ENCODE measurements at places on chromosomes 3 and 15.

- no peak overlapping the region for H3K4me3 ChIP-seq
- no peaks in the 10 kb centered on the region for H3K27me3 ChIP-seq
- H3K27ac ChIP-seq: no peak overlapping the region
- peaks cover 15% of the 10 kb centered on the region for H3K36me3 ChIP-seq
- no peaks in the 10 kb centered on the region for H3K4me1 ChIP-seq
These were observed 49.5 kb downstream of the MCF2L2 start for GRCh38 chr3:183378951-183379350.

DNA sequence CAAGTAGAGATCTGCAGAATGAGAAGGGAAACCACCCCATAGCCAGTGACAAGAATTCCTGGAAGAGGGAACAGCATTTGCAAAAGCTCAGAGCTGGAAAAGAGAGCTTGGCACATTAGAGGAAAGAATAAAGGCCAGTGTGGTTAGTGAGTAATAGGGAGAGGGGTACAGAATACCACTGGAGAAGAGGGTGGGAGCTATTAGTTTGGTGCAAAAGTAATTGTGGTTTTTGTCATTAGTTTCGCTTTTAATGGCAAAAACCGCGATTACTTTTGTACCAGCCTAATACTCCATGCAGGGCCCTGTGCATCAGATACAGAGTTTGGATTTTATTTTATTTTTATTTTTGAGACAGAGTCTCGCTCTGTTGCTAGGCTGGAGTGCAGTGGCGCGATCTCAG is 9.8 kb downstream of the SLC24A1 start:
- no peaks in the 10 kb centered on the region for H3K36me3 ChIP-seq
- H3K27ac ChIP-seq: peak overlapping the region; percentile 73
- no peaks in the 10 kb centered on the region for H3K27me3 ChIP-seq
- peak overlapping the region; percentile 28 for H3K4me3 ChIP-seq
- H3K4me1 ChIP-seq: peaks cover 20% of the 10 kb centered on the region

DNA sequence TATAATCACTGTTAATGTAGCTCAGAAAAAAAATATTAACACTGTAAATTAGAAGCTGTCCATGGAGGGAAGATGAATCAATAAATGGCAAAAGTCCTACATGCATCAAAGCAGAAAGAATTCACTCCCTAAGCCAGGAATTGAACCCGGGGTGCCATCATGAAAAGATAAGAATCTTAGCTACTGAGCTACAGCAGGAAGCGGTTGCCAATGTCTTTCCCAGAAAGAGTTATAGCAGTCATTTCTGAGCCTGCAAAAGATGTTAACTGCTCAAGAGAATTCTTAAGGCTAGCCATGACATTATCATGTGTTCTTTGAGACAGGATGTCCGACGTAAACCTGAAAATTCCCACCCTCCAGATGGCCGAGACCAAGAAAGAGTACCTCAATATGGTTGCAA is 47.4 kb upstream of the MKRN3 start:
- no peak overlapping the region for H3K27ac ChIP-seq
- H3K27me3 ChIP-seq: no peaks in the 10 kb centered on the region
- H3K4me1 ChIP-seq: no peaks in the 10 kb centered on the region
- no peaks in the 10 kb centered on the region for H3K36me3 ChIP-seq
- no peak for DNase-seq

- no peak for DNase-seq
- H3K36me3 ChIP-seq: no peaks in the 10 kb centered on the region
- H3K4me3 ChIP-seq: no peak overlapping the region
- no peak overlapping the region for H3K27ac ChIP-seq
- peaks cover 39% of the 10 kb centered on the region for H3K27me3 ChIP-seq
These were observed 33.5 kb downstream of the SLCO2A1 start for GRCh38 chr3:133996251-133996661.

DNA sequence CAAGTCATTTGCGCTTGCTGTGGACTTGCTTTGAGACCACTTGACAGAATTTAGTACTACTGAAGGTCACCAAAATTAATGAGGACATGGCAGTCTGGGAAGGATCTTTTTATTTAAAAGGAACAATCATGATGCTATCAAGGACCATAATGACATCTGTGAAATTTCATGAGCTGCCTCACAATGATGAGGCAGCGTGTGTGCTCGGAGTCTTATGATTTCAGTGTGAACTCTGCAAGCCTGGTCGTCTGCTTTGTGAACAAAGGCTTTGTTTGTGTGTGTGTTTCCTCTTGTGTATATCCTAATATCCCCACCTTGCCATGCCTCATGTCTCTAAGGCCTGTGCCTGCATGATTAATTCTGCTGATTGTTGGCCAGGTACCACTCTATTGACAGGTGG is 46.7 kb downstream of the RAD54L2 start:
- H3K4me3 ChIP-seq: no peak overlapping the region
- H3K27ac ChIP-seq: no peak overlapping the region
- no peaks in the 10 kb centered on the region for H3K27me3 ChIP-seq
- H3K36me3 ChIP-seq: peaks cover 16% of the 10 kb centered on the region

GRCh38 chr15:100275641-100276040 is 66.1 kb downstream of the ADAMTS17 start:
- no peaks in the 10 kb centered on the region for H3K4me1 ChIP-seq
- peaks cover 7% of the 10 kb centered on the region for H3K27me3 ChIP-seq
- H3K27ac ChIP-seq: no peak overlapping the region
- no peak overlapping the region for H3K4me3 ChIP-seq
- DNase-seq: no peak
- H3K36me3 ChIP-seq: no peaks in the 10 kb centered on the region

- H3K36me3 ChIP-seq: peaks cover 18% of the 10 kb centered on the region
- H3K4me1 ChIP-seq: peaks cover 26% of the 10 kb centered on the region
- no peaks in the 10 kb centered on the region for H3K27me3 ChIP-seq
- DNase-seq: no peak
These were observed 67.9 kb upstream of the PLXNA1 start for GRCh38 chr3:126915015-126915414.

GRCh38 chr3:155326901-155327300 is 33.4 kb upstream of the STRIT1 start:
- H3K4me3 ChIP-seq: no peak overlapping the region
- DNase-seq: no peak
- H3K27ac ChIP-seq: no peak overlapping the region
- H3K27me3 ChIP-seq: no peaks in the 10 kb centered on the region
- no peaks in the 10 kb centered on the region for H3K4me1 ChIP-seq

- H3K36me3 ChIP-seq: peaks cover 4% of the 10 kb centered on the region
- H3K4me1 ChIP-seq: peaks cover 16% of the 10 kb centered on the region
- H3K27ac ChIP-seq: no peak overlapping the region
- H3K4me3 ChIP-seq: peak overlapping the region; percentile 67
- peaks cover 56% of the 10 kb centered on the region for H3K27me3 ChIP-seq
These were observed 1.8 kb downstream of the ARHGEF26 start for GRCh38 chr3:154122912-154123559.

DNA sequence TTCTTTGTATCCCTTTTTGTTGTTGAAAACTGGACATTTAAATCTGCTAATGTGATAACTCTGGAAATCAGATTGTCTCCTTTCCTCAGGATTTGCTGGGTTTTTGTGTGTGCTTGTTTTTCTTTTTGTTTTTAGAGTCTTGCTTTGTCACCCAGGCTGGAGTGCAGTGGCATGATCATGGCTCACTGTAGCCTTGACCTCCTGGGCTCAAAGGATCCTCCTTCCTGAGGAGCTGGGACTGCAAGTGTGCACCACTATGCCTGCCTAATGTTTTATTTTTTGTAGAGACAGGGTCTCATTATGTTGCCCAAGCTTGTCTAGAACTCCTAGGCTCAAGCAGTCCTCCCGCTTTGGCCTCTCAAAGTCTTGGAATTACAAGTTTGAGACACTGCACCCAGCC is 44.6 kb upstream of the IL20RB start:
- peak overlapping the region; percentile 24 for H3K4me3 ChIP-seq
- DNase-seq: no peak
- peak overlapping the region; percentile 18 for H3K27ac ChIP-seq
- H3K36me3 ChIP-seq: peaks cover 5% of the 10 kb centered on the region
- peaks cover 91% of the 10 kb centered on the region for H3K4me1 ChIP-seq
- no peaks in the 10 kb centered on the region for H3K27me3 ChIP-seq

- H3K4me1 ChIP-seq: peaks cover 12% of the 10 kb centered on the region
- no peak for DNase-seq
- peak overlapping the region; percentile 52 for H3K27ac ChIP-seq
- peak overlapping the region; percentile 34 for H3K4me3 ChIP-seq
These were observed 20.2 kb downstream of the ATOSA start for GRCh38 chr15:52658955-52659354.

DNA sequence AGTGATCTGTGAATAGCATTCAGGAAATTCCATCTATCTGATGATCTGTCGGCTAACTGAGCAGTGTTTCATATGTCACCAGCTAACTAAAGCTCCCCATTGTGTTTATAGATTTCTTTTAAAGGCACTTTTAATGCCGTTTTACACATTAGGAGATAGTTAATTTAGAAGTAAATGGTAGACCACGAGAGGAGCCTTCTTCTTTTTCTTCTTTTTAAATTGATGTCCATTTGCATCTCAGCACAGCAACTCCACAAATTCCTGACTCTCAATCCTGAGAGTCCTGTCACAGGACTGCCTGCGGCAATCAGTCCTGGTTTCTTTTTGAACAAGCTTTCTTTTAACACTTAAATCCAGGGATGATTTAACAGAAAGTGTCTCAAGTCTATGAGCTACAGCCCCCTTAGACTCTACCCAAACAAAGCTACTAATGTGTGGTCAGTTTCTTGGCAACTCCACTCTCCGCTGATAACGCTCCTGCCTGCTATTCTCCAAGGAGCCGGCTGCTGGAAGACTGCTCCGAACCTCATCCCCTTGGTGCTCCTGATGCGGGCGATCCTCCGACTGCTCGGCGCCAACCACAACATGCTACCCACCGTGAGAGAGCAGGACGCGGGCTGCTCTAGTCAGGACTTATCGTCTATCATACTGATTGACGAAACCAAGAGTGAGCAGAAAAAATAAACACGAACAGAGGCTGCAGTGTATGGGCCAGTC is 421.4 kb downstream of the MECOM start:
- H3K4me3 ChIP-seq: peak overlapping the region; percentile 11
- no peak for DNase-seq
- peaks cover 8% of the 10 kb centered on the region for H3K27me3 ChIP-seq
- H3K27ac ChIP-seq: no peak overlapping the region
- H3K4me1 ChIP-seq: no peaks in the 10 kb centered on the region
- H3K36me3 ChIP-seq: no peaks in the 10 kb centered on the region

DNA sequence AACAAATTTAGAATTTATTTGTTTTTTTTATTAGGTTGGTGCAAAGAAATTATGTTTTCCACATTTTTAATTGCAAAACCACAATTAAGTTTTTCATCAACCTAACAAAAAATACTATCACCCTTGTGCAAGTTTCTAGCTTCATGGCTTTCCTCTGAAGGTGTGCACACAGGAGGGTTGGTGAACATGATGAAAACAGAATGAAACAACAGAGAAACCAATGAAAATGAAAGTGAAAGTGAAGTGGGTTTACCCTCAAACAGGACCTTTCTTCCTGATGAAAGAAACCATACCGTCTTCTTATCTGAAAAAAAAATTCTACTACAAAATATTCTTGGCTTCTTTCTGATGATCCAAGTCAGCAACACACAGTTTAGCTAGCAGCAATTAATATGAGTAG is 71.9 kb upstream of the FEZF2 start:
- peaks cover 9% of the 10 kb centered on the region for H3K4me1 ChIP-seq
- peak overlapping the region; percentile 48 for H3K4me3 ChIP-seq
- H3K27ac ChIP-seq: no peak overlapping the region
- H3K36me3 ChIP-seq: no peaks in the 10 kb centered on the region
- no peaks in the 10 kb centered on the region for H3K27me3 ChIP-seq

DNA sequence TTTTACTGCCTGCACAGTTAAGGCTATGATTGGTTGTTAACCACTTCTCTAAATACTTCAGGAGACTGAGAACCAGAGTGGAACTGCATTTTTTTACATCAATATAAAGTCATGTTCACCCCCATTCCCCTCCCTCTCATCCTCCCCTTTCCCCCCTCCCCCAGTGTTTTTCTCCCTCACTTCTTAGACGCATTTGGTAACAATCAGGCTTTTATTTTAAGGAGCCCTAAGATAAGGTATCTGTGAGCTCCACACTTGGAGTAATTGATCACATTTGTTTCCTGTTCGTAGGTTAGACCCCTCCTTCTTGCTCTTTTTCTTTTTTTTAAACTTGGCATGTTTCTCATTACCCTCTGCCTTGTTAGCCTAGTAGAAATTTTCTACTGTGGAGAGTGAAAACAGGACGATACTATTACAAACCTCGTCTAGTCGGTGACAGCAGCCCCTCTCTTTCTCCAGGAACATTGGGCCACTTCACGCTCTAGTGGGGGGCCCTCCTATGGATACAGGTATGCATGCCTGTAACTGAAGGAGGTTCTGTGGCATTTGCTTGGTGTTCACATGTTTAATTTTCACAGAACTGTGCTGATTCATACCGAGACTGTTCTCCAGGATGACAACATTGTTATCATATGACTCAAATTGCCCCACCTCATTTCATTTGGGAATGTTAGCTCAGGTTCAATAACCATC is 314.4 kb downstream of the MECOM start:
- H3K27ac ChIP-seq: no peak overlapping the region
- no peaks in the 10 kb centered on the region for H3K36me3 ChIP-seq
- H3K4me3 ChIP-seq: no peak overlapping the region
- DNase-seq: no peak
- no peaks in the 10 kb centered on the region for H3K4me1 ChIP-seq

All from effector memory CD8-positive, alpha-beta T cell (primary cell).